ENCODE measurements at places on chromosomes 3 and 15. TPM values are rescaled to one million over a fixed set of nuclear protein-coding genes. Genes with fewer than 3 reads are reported as not detected.
A peak's percentile ranks its signal among the peaks of the same experiment; 100 is the strongest.

Gene CPNE9
- total RNA-seq, result not detected

Gene ANKRD63
- not detected for total RNA-seq

Gene LRTM1
- not detected for total RNA-seq

DNA sequence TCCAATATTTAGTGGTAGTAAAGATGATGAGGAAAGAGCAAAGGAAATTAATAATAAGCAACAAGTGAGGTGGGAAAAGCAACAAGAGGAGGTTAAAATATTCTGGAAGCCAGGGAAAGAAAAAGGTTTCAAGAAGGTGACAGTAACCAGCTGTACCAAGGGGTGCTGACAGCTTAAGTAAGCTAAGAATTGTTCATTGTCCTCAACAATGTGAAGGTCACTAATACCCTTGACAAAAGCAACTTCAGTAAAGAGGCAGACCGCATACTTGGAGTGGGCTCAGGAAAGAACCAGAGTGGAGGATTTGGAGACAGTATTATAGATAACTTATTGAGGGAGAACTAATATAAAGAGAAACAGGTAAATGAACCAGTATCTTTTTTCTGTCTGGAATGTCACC lies 116.2 kb downstream of the GBE1 start:
- H3K27me3 ChIP-seq, result no peaks in the 10 kb centered on the region
- no peak overlapping the region for H3K27ac ChIP-seq
- no peaks in the 10 kb centered on the region for H3K4me1 ChIP-seq
- peaks cover under 1% of the 10 kb centered on the region for H3K36me3 ChIP-seq
- H3K4me3 ChIP-seq, result no peak overlapping the region

DNA sequence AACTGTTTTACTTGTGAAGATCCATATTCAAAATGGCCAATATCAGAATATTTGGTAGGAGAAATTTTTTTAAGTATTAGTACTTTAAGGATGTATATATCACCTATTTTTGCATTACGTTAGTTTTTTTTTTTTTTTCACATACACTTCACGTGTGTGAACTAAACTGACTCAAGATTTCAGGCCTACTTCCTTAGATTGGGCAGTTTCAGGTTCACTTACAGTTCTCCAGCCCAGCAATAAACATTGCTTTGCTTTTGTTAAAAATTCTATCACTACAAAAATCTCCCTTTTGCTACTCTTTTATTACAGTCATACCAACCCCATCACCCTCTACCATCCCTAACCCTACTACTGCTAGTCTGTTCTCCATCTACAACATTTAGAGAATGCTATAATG lies 183.6 kb downstream of the KCNH8 start:
- H3K36me3 ChIP-seq, result no peaks in the 10 kb centered on the region
- no peaks in the 10 kb centered on the region for H3K27me3 ChIP-seq
- H3K4me1 ChIP-seq, result no peaks in the 10 kb centered on the region
- DNase-seq, result no peak

GRCh38 chr15:100721758-100722550 lies 119.6 kb downstream of the ASB7 start:
- H3K36me3 ChIP-seq, result no peaks in the 10 kb centered on the region
- H3K27me3 ChIP-seq, result peaks cover 4% of the 10 kb centered on the region
- peak; percentile 100 for DNase-seq
- H3K27ac ChIP-seq, result peak overlapping the region; percentile 100

DNA sequence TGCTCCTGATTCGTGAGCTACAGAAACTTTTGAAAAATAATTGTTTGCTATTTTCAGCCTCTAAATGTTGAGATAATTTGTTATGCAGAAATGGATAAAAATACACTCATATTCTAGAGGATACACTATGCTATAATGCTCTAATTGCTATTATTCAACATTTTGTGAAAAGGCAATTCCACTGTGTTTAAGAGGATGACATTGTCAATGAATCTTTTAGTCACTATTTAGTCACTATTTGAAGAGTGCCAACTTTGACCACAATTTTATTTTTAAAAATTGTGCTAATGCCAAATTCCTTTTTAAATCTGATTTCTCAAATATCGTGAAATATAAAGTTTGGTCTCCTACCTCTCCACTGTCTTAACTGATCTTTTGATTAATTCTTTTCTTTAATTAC lies 604.9 kb upstream of the KCNMB2 start:
- no peak for DNase-seq
- no peaks in the 10 kb centered on the region for H3K27me3 ChIP-seq
- H3K36me3 ChIP-seq, result peaks cover 6% of the 10 kb centered on the region
- H3K4me3 ChIP-seq, result no peak overlapping the region
- peaks cover 72% of the 10 kb centered on the region for H3K4me1 ChIP-seq

DNA sequence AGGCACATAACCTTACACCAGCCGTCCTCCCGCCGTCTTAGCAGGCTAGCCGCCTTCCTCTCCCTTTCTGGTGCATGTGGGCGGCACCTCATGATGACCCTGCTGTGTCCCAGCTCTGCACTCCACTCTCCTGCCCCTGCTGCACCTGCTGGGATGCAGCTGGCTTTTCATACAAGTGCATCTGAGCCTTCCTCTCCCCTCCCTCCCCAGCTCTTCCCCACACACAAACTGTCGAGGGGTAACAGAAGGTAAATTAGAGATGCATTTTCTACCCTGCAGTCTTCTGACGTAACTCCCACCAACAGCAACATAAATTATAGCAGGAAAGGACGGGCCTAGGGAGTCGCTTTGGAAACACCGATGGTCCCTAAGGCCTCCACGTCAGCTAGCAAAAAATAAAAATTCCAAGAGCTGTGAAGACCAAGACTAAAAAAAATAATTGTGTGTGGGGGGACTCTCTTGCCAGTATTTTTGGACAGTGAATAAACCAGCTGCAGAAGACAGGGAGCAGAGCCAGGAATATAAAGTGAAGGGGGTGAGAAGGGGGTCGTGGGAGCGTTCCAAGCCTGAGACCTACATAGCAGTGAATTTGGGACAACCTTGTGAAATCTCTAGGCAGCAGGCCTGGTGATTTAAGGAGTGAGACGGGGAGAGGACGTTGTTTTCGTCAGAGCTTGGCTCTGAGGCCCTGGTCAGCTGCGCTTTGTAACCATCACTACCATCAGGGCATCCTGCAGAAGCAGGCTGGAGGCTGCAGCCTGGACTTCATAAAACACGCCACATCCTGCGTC lies 216.2 kb downstream of the ADAMTS17 start:
- H3K36me3 ChIP-seq, result peaks cover 5% of the 10 kb centered on the region
- no peak overlapping the region for H3K27ac ChIP-seq
- no peaks in the 10 kb centered on the region for H3K4me1 ChIP-seq
- no peaks in the 10 kb centered on the region for H3K27me3 ChIP-seq
- H3K4me3 ChIP-seq, result no peak overlapping the region

GRCh38 chr15:34512628-34513027 lies 70.8 kb downstream of the GOLGA8B start:
- peaks cover 16% of the 10 kb centered on the region for H3K4me1 ChIP-seq
- H3K27me3 ChIP-seq, result peaks cover 36% of the 10 kb centered on the region
- no peaks in the 10 kb centered on the region for H3K36me3 ChIP-seq
- H3K27ac ChIP-seq, result no peak overlapping the region
- H3K4me3 ChIP-seq, result no peak overlapping the region

- peaks cover 64% of the 10 kb centered on the region for H3K4me1 ChIP-seq
- peak; percentile 87 for DNase-seq
- H3K27me3 ChIP-seq, result no peaks in the 10 kb centered on the region
These were observed 537.7 kb upstream of the MDFIC2 start for GRCh38 chr3:70849911-70850699.

DNA sequence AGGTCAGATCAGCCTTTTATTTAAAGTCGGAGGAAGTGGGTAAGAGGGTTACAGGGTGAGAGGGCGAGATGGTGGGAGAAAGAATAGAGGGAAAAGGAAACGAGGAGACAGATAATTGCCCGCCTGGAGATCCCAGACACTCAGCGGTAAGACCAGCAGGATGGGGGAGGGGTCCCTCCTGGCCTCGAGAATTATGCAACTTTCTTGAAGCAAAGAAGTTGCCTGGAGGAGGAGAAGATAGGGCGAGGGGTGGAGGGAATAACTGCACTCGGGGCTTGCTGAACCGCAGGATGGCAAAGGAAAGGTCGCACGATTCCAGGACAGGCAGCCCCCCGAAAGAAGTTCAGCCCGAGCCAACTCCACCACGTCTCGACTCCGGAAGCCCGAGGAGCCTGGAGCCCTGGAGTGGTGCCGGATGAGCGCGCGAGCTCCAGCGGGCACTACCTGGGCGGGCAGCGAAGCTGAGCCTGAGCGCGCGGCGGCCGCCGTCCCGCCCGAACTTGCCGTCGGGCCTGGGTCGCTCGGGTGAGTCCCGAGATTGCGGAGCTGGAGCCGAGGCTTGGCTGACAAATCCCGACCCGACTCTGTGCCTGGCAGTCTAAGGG lies 402 bp downstream of the WWTR1 start:
- H3K4me1 ChIP-seq, result peaks cover 60% of the 10 kb centered on the region
- H3K27me3 ChIP-seq, result no peaks in the 10 kb centered on the region
- H3K4me3 ChIP-seq, result peak overlapping the region; percentile 96
- peaks cover 29% of the 10 kb centered on the region for H3K36me3 ChIP-seq

- H3K27me3 ChIP-seq, result no peaks in the 10 kb centered on the region
- H3K4me1 ChIP-seq, result peaks cover 92% of the 10 kb centered on the region
- peak; percentile 92 for DNase-seq
- peaks cover 36% of the 10 kb centered on the region for H3K36me3 ChIP-seq
These were observed 107.0 kb downstream of the GREM1 start for GRCh38 chr15:32824777-32825176.

- no peak overlapping the region for H3K4me3 ChIP-seq
- H3K27ac ChIP-seq, result no peak overlapping the region
- H3K4me1 ChIP-seq, result no peaks in the 10 kb centered on the region
These were observed 26.3 kb downstream of the TMEM44 start for GRCh38 chr3:194606941-194607340.
